Amniotic stem cell (primary cell): ENCODE measurements at places on chromosomes 1 and 21.
A peak's percentile ranks its signal among the peaks of the same experiment; 100 is the strongest.

- peak; percentile 71 for DNase-seq
Observed at GRCh38 chr1:51189421-51190073, 46.5 kb upstream of the RNF11 start.

GRCh38 chr1:160652924-160653619, 6.2 kb upstream of the SLAMF1 start:
- DNase-seq = no peak

DNA sequence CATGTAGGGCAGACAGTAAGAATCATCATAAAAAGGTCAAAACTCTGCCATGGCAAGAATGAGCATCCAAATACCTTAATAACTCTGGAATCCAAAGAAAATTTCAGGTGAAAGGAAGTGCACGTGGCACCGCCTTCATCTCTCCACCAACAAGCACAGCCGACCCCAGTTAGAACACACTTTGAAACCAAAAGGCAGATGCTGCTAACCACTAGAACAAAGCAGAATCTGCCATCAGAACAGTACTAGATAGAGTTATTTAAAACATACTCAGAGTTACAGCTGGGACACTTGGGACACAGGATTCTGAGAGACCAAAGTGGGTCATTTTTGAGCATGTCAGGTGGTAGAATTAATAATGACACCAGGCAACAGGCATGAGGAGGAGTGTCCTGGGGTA, 106.7 kb upstream of the SOD1 start:
- no peak for DNase-seq

DNA sequence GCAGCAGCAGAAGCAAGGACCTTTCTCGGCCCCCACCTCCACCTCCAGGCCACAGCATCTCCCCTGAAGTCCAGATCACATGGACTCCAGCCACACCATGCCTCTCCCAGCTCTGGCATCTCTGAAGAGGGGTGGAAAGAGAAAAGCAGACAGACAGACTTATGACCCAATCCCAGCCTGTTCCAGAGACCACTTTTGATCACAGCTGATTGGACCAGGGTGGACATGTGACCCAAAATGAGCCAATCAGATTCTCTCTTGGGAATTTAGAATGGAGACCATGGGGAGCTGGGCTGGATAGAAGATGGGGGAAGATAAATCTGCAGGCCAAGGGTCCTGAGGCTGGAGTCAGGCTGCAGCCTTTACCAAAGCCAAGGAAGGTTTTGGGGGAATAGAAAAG, 16.4 kb downstream of the HTR1D start:
- DNase-seq = no peak

DNA sequence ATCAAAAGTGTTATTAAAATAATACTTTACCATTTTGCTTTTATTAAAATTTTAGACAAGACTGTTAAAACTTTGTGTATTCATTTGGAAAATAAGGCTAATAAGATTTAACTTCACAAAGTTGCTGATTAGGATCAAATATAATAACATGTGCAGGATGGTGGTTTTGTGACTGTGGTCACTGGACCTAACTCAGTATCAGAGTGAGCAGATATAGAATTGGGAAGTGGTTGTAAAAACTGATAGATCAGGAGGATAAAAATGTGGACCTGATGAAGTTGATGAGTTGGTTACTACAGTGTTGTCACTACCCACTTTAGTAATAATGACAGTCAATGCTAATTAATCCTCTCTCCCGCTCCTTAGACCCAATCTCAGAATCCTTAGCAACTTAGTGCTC, 186.4 kb downstream of the AKT3 start:
- DNase-seq = no peak

GRCh38 chr21:36288651-36289243, 31.2 kb upstream of the MORC3 start:
- DNase-seq = no peak

DNA sequence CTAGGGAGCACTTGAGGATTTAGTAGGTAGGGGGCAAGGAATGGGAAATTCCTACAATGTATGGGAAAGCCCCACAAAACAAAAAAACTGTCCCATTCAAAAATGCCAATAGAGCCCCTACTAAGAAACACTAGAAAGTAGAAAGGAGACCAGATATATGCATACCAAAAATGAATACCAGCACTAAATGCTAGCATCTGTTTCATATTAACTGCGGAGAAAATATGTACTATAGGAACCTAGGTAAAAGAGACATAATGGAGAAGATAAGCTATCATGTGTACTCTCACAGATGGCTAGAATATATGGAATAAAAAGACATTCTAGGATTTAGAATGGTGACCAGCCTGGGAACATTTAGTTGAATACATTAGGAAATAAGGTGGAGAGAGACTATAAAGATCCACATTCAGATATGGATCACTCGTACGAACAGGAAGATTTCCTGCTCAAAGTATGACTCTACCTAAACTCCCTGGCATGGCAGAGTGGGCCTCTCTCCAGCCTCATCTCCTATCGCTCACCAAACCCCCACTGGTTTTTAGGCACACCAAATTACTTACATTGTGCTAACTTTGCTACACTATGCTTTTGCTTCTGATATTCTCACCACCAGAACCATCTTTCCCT, 18.3 kb downstream of the ZNHIT6 start:
- no peak for DNase-seq

DNA sequence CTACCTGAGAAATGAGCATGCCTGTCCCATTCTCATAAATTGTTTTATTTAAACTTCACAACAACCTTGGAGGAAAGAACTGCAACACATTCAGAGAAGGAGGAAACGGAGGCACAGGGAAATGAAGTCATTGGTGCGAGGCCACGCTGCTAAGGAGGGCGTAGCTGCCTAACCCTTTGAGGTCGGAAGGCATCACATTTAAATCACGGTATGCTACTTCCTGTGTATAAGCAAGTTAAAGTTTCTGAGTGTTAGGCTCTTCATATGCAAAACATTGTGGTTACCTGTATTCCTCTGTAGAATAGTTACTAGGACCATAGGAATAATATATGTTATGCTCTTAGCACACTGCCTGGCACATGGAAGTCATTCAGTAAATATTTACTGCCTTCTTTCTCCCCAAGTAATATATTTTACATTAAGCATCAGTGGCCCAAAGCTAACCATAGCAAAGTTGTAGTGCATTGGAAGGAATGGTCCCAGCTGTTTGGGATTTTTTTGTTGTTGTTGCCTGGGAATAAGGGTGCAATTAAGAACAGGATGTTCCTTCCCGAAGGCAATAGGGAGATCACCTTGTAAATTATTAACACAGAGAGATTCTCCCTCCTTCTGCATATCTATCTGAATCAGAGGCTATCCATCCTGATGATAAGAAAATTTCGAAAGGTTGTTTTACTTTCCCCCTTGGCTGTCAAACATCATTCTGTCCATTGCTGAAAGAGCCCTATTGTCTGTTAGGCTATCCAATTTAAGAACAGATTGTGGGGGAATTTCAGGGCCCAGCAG, 192.2 kb upstream of the C8B start:
- DNase-seq = no peak

DNA sequence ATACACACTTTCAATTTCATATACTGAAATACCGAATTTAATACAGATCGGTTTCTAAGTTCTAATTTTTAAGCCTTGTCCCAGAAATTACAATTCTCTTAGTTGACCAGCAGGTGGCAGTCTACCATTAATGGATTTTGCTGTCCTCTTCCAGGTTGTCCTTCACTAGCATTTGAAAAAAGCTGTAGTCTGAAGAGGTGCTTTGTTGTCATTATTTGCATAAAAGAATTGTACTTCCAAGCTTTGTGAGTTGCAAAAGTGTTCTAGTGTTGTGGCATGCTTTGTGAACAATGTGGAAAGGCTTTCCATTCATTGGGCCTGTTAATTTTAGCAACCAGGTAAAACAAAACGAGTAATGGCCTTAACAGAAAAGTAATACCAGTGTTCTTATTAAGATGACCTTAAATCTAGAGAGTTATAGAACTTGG, 193.6 kb downstream of the RPS6KC1 start:
- DNase-seq = peak; percentile 8

GRCh38 chr1:103561643-103562395, 9.6 kb upstream of the AMY2B start:
- no peak for DNase-seq

GRCh38 chr1:96698342-96698983, 23.1 kb upstream of the PTBP2 start:
- no peak for DNase-seq

DNA sequence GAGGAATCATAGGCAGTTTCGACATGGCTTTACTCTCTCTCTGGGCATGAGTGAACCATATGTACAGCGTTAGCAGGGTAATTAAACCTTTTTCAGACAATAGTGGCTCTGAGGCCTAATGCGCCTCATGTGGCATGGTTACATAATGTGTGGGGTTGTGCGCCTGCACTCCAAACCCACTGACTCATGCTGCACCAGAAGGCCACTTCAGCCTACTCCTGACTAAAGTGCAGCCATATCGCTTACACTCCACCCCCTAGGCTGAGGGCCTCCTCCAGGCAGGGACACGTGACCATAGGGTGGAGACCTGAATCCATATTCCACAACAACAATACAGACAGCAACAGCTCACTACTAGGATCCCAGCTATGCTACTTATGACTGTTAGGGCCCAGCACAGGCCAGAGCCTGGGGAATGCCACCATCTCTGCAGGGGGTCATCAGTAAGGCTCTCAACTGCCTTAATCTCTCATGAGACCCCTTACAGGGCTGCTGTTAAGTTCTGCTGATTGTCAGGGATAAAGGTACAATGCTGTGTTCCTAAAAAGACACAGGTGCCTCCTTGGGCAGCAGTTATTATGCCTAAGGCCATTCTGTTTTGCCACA, 13.4 kb upstream of the ODF2L start:
- no peak for DNase-seq

DNA sequence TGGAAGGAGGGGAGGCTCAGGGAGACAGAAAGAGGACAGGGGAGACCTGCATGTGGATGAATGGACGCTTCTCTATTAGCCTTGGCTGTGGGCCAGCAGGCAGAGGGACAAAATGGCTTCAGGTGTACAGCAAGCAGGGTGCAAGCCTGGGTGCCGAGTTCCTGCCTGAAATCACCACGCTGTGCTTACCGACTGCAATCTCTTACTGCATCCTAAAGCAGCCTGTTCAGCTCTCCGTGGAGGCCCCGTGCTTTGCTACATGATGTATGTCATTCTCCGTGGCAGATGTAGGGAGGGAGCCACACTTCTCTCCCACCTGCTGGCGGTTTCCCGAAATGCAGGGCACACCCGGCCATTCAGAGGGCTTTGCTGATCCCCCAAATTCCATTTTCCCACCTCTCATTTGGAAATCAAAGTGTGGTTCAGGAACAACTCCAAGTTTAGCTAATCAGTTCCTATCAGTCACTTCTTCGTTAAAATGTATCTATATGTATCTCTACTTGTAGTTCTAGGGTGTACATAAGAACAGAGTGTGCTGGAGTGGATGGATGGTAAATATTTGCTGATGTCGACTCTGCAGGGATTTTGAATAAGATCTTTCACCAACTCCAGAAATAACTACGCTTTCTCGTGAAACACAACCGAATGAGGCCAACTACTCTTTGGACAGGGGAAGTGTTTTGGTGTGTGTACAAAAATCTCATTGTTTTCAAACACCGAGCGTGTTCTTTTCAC, 122.3 kb upstream of the BACE2 start:
- DNase-seq = no peak

- DNase-seq = no peak
Observed at GRCh38 chr21:33286076-33286475, 19.9 kb downstream of the IL10RB start.

DNA sequence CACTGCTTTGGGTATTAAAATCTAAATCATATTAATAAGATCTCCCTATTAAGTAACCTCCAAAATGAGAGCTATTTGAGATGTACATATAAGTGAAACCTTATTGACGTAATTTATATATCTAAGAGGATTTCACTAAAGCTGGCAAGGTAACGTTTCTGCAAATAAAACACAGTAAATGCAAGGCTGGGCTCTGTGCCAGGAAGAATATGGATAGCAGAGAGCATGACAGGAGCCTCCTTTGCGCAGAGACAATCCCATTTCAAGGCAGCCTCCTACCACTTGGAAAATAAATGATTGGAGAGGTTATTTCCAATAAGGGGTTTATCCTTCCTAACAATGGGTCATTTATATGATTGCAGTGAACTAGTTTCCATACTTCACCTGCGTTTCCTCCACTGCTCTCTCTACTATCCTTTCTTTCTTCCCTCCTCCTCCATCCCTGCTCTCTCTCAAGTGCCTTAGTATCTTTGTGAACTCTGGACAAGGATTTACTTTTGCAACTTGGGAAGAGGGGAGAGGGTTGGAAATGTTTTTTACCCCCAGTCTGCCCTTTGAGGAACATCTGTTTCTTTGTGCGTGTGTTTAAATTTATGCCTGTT, 3.0 kb upstream of the NFIA start:
- no peak for DNase-seq

DNA sequence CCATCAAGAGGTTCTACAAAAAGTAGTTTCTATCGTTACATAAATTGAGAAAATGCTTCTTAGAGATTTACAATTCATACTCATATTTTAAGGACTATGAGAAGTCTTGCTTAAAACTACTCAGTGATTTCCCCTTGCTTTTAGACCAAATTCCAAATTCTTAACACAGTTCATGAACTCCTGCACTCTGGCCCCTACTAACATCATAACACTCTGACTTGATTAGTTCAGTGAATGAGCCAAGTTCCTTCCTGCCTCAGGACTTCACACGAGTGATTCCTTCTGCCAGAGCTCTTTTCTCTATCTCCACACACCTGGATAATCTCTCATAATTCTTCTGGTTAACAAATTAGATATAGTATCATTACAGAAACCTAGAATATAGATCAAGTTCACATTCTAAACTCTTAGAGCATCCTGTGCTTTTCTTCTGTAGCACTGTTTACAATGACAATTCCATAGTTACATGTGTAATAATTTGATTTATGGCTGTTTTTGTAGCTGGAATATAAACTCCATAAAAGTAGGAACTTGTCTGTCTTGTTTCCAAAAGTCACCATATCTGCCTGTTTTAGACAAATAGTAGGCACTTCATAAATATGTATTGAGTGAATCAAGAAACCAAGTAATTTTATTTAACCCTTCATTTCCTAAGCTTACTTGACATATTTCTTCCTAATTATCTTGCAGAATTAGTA, 59.9 kb downstream of the NUF2 start:
- no peak for DNase-seq

- DNase-seq = no peak
Observed at GRCh38 chr1:199678771-199679170, 348.7 kb upstream of the NR5A2 start.

GRCh38 chr1:55931081-55931940, 648.1 kb downstream of the PLPP3 start:
- no peak for DNase-seq

DNA sequence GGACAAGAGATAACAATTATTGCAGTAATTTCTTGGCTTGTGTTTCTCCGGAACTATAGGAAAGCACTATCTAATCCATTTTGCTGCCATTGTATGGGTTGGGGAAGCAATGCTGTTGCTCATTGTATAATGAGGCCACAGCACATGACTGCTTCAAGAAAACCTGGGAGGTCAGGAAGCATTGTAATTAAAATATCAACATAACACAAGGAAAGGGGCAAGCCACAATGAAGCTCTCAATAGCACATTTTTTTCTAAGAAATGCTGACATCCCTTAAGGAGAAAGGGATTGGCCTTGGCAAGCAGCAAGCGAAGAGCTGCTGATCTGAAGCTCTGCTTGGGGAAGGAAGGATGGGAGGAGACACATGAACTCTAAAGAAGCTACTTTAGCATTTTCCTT, 44.0 kb downstream of the PLPP3 start:
- DNase-seq = no peak
